Stimulated activated CD8-positive, alpha-beta memory T cell treated with anti-CD3 and anti-CD28 coated beads, Interleukin-15, amount 100 ng/mL, for 48 hours (primary cell): ENCODE measurements at places on chromosomes 2 and 18.

DNA sequence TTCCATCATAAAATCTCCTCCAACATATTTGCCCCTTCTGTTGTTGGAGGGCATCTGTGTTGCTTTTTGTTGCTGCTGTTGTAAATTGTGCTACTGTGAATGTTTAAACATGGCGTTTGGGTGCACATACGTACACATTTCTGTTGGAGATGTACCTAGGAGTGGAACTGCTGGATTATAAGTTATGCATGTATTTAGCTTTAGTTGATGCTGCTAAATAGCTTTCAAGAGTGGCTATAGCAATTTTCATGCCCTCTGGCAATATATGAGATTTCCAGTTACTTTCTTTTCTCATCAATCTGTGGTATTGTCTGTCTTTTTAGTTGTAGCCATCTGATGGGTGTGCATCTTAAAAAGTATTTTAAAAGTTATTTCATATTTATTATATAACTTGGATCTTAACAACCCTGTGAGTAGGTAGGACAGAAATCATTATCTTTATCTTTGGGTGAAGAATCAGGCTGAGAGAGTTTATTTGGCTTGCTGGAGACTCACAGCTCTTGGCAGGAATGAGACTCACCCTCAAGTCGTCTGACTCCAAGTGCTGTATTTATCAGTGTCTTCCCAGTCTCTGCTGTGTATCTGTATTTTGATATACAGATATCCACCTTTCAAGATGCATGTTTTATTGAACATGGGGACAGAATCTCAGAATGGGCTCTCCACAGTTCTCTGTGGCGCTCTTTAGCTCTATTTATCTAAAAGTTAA lies 16.9 kb downstream of the ZNF236 start:
- DNase-seq, result no peak

DNA sequence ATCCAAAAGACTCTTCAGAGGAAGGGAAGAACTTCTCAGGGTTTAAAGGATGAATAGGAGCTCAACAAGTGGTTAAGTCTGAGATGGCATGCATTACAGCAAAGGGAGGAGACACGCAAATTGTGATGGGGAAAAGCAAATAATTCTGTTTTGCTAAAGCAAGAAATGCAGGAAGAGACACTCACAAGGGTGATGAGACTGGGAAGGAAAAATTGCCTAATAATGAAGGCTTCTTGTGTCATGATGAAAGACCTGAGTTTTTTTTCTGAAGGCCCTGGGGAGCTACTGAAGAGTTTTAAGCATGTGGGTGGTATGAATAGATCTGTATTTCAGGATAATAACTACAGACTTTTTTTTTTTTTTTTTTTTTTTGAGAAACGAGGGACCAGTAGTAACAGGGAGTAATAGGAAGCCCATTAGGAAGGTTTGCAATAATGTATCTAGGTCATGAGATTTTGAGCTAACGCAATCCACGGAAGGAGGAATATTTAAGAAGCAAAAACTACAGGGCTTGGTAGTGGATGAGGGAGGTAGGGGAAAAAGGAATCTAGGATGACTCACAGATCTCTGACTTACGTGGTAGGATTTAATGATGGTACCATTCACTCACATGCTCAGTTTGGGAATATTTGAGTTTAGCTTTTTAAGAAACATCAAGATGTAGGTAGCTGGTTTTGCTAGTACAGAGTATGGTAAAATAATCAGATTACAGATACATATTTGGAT lies 16.0 kb upstream of the SERPINB3 start:
- no peak for DNase-seq

DNA sequence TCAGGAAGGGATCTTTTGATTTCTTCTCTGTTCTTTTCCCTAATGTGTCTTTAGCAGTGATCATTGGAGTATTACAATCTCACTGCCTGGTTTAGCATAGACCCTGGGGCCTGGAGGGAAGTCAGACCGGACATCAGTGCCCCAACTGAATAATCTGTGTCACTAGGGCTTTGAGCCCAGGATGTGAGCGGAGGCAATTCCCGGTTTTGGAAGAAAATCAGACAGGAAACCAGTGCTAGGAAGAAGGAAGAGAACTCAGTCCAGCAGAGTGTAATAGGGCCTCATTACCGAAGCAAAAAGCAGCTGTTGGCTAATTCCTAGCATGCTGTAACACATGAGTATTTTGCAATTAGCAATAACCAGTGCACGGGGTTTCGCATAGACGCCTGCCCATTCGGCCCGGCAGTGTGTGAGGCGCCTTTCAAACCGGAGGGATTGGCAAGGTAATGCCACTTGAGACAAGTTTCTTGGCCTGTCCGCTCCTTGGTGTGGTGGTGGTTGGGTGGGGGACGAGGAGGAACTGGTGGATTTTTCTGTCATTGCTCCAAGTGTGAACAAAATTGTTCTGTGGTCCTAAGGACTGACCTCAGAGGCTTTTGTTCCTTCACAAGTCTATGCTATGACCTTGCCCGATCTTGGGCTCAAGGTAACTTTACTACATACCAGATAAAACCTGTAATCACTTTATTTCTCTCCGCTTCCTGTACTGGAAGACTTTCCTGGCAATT lies 2.8 kb downstream of the FOSL2 start:
- DNase-seq, result no peak

DNA sequence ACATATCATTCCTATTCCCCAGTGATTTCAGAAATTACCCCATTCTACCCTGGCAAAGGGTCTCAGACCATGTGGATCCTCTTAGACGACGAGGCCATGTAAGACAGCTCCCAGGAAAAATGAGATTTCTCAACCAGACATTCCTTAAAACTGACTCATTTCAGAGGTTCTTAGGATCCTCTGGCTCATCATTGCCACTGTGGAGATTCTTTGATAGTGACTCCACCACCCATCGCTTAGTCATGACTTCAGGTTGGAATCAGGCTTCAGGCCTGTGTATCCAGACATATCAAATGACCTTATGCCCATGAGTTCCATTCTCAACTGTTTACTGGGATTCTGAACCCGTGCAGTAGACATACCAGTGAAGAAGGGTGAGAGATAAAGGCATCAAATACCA lies 245.6 kb upstream of the TCF4 start:
- no peak for DNase-seq

- DNase-seq, result no peak
These were observed 253.3 kb upstream of the REV1 start for GRCh38 chr2:99743146-99743545.

- DNase-seq, result no peak
These were observed 106.5 kb downstream of the PIGN start for GRCh38 chr18:62080172-62080900.

- no peak for DNase-seq
These were observed 319 bp upstream of the EN1 start for GRCh38 chr2:118847762-118848172.

- no peak for DNase-seq
These were observed 340.8 kb downstream of the CMPK2 start for GRCh38 chr2:6524691-6525474.

GRCh38 chr2:240630771-240631547 lies 5.7 kb downstream of the GPR35 start:
- no peak for DNase-seq

GRCh38 chr2:98460573-98461497 lies 16.2 kb downstream of the INPP4A start:
- DNase-seq, result peak; percentile 74

DNA sequence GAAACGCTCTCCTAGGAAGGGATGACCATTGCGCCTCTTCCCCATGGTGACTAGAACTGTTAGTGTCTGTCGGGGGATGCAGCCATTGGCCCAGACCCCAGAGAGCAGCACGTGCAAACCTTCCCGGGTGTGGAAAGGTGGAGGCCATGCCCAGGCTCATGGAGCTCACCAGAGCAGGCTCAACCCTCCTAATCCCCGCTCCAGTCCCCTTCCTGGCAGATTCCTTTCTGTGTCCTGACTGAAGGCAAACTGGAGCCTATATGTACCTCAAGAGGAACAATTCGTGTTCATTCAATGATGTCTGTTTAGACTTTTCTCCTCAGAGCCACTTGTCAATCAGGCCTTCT lies 94.4 kb downstream of the RHOB start:
- no peak for DNase-seq

DNA sequence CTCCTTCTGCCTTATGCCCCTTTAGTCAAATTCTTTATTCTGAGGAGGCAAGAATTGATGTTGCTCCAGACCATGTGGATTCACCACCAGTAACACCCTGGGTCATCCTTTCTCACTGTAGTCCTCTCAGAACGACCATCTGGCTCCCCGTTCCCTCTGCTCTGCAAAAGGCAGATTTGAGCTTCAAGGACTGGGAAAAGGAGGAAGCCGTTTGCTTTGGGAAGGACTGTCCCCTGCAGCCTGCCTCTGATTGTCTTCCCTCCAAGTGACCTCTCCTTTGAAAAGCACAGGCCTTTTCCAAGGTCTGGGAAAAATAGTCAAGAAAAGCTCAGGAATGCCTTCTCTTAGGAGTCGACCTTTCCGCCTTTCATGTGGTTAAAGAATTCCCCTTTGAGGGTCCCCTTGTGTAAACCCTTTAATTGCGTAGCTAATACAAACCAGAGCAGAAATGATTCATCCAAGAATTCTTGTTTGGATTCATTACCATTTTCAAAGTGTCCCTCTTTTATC lies 130.1 kb upstream of the COPS8 start:
- DNase-seq, result no peak

- DNase-seq, result peak; percentile 74
These were observed 14.1 kb upstream of the CHRNA1 start for GRCh38 chr2:174778085-174778981.

DNA sequence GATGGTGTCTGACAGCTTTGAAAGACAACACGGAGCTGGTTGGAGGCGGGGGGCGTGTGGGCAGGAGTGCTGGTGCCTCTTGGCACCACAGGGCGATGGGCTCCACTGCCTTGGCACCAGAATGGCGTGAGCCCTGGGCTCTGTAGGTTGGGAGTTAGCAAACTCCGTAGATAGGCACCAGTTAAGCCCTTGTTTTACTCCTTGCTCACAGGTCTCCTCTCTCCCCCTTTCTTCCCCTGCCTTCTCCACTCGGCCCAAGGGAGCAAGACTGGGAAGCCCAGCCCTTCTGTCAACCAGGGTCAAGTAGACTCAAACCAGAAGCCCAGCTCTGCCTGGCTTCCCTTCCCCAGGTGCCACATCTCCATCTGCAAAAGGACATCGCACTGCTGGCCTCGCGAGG lies 281.7 kb upstream of the ID2 start:
- DNase-seq, result no peak

- DNase-seq, result no peak
These were observed 310.1 kb upstream of the HNRNPA3 start for GRCh38 chr2:176902454-176902853.

DNA sequence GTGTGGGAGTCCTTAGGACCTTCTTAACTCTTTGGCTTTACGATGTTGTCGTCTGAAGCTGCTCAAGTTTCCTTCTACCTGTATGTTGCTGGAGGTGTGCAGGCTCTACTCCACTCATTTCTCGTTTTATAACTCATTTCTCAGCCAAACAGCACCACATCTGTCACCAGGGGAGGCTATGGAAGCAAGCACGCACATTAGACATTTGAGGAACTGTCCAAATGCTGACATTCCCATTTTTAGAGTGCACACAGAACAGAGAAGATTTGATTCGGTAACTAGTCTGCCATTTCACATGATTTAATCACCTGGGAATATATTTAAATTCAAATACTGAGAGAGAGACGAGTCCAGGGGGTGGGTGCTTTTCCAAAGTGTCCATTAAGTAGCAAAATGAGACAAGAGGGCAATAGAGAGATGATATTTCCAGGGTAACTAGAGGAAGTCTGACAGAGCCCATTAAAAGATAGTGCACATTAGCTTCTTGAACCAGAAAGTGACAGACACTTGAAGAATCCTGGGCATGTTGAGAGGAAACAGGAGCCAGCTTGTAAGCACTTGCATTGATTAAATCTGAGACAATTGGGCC lies 793.3 kb downstream of the TDRD15 start:
- DNase-seq, result no peak

DNA sequence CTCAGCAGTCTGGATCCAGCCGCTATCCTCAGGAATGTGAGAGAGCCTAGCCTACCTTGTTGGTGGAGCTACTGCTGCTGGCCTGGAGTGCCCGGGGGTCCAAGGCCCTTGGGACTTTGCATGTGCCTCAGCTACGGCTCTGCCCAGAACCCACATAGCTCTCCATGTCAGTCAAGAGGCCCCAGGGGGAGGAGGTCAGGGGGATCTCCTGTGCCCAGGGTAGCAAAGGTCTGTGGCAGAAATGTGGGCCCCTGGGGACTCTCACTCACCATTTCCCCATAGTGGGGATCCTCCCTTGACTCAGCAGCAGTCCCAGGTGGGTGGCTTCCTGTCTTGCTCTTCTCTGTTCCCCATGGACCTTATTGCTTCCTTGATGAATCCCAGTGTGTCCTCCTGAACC lies 342.7 kb upstream of the CHAC2 start:
- no peak for DNase-seq

GRCh38 chr2:43254331-43254730 lies 27.9 kb upstream of the ZFP36L2 start:
- no peak for DNase-seq

DNA sequence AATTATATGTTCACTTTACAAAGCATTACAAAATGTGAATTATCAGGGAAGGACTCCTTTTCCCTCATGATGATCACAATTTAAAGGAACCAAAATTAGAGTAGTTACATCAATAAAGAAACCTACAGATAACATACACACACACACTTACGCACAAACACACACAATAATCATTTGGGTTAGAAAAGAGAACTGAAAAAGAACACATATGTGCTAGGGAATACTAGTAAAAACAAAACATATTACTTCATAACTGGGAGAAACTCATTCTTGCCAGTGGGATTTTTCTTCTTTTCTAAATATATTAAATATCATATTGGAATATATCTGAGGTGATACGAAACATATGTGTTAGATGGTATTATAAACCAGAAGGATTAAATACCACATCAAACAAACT lies 42.3 kb downstream of the FIGN start:
- DNase-seq, result no peak

- no peak for DNase-seq
These were observed 36.5 kb downstream of the SIGLEC15 start for GRCh38 chr18:45861926-45862325.

DNA sequence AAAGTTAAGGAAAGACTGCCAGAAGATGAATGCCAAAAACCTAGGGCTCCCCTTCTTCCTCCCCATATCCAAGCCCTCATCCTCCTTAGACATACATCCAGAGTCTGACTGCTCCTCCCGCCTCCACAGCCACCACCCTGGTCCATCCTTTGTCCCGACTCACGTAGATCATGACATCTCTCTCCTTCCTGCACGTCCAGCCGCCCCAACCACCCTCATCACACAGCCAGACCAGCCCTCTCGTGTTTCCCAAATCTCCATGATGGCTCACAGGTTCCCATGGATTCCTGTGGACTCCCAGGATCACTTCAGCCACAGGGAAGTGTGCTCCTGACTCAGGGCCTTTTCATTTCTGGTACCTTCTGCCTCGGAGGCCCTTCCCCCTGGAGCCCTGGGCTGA lies 47.8 kb upstream of the CAB39 start:
- no peak for DNase-seq

DNA sequence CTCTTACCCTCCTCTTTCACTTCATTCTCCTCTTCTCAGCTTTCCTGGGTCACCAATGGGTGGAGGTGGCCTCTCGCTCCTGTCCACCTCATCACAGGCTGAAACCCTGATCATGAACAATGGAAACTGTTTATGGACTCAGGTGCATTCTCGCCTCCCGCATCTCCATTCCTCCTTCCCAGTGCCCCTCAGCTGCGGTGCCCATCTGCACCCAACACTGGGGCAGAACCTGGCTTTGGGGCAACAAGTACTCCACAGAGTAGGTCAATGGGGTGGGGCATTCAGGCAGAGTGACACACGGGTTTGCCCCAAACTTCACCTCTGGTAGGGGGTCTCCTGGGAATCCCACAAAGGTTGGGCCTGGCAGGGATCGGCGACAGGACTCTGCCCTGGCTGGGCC lies 199.5 kb downstream of the RTP5 start:
- DNase-seq, result no peak
